ENCODE measurements at places on chromosomes 2 and 18.

GRCh38 chr2:178513876-178514275 is 33.6 kb downstream of the PLEKHA3 start:
- DNase-seq, result no peak

GRCh38 chr2:27024188-27024587 is 8.6 kb upstream of the TMEM214 start:
- DNase-seq, result no peak

- DNase-seq, result no peak
Observed at GRCh38 chr2:45774688-45775244, 123.3 kb downstream of the PRKCE start.

DNA sequence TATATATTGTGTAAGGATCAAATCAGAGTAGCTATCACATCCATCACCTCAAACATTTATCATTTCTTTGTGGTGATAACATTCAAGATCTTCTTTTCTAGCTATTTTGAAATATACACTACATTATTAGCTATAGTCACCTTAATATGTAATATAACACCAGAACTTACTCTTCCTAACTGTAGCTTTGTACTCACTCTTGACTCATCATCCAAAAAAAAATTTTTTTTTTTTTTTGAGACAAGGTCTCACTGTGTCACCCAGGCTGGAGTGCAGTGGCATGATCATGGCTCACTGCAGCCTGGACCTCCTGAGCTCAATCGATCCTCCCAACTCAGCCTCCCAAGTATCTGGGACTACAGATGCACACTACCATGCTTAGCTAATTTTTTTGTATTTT is 153.3 kb downstream of the EML6 start:
- no peak for DNase-seq

GRCh38 chr18:11520536-11520935 is 88.9 kb upstream of the SLC35G4 start:
- DNase-seq, result no peak

DNA sequence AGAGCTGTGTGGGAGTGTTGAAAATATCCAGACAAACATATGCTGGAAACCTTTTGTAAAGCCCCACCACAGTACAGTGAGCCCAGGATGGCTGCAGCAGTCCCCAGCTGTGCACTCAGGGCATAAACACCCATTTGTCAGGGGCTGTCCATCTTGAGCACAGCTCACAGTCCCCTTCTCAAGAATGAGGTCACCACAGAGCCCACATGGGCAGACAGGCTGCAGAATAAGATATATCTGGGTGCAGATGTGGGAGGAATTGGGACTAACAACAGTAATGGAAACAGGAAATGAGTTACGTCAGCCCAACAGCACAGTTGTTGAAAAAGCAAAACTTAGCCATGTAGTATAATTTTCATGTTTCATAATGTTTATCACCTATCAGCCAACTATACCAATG is 219.6 kb downstream of the ETAA1 start:
- no peak for DNase-seq

DNA sequence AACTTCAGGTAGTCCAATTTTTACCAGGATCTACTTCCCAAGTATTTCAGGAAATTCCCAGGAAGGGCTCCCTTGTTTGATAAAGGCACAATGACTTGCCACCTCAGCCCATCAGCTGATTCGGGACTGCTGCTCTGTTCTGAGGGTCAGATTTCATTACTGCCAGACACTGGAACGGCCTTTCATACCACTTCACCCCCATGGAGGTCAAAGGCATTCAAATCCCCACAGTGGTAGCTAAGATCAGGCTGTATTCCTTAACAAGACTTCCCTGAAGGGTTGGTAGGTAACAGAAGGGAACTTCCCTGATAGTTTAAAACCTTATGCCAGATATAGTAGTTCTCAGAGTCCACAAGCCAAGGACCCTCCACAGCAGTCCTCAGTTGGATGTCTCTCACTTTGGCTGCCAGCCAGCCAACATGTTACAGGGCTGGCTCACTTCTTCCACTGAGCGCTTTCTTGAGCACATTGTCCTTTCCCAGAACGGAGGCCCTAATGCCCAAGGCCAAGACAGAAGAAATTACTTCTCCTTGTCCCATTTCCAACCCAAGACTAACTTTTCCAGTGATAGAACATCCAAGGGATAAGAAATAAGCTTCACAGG is 40.0 kb upstream of the GLS start:
- DNase-seq, result no peak

- DNase-seq, result no peak
Observed at GRCh38 chr2:159042115-159042850, 73.8 kb downstream of the TANC1 start.

GRCh38 chr18:59728816-59729215 is 31.6 kb upstream of the CCBE1 start:
- DNase-seq, result no peak

- no peak for DNase-seq
Observed at GRCh38 chr2:167924556-167924955, 322.8 kb downstream of the STK39 start.

GRCh38 chr18:33239298-33239697 is 201.2 kb downstream of the CCDC178 start:
- DNase-seq, result no peak

DNA sequence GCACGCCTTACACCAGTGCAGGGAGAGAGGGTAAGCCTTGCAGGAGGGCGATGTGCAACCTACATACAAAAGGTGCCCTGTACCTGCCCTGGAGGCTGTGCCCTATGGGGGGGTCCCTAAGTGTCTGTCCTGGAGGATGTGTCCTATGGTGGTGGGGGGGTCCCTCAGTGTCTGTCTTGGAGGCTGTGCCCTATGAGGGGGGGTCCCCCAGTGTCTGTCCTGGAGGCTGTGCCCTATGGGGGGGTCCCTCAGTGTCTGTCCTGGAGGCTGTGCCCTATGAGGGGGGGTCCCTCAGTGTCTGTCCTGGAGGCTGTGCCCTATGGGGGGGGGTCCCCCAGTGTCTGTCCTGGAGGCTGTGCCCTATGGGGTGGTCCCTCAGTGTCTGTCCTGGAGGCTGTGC is 216.6 kb downstream of the HDAC4 start:
- DNase-seq, result peak; percentile 23

GRCh38 chr2:238745997-238746396 is 101.9 kb upstream of the TWIST2 start:
- no peak for DNase-seq

DNA sequence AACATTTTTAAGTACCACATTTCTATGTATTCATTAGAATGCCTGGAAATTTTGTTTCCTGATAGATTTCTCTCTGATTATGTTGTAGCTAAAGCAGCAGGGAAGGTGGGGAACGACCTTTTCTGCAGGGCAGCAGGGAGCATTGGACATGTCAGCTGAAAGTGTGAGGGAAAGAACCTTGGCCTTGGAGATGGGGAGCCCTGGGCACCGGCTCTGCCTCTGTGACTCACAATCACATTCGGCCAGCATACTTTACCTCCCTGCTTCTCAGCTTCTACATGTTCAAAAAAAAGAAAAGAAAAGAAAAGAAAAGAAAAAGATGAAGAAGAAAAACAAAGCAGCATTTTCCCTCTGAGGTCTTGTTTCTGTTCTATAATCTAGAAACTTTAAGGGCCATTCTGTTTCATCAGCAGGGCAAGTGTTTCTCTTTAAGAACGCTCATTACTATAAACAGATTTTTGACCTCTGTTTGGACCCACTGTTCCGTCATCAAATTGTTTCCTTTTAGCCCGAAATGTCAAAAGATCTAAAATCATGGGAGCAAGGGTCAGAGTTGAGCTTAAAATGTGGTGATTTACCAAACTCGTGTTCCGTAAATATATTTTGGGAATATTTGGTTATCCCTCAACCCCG is 27.9 kb downstream of the SETBP1 start:
- no peak for DNase-seq

DNA sequence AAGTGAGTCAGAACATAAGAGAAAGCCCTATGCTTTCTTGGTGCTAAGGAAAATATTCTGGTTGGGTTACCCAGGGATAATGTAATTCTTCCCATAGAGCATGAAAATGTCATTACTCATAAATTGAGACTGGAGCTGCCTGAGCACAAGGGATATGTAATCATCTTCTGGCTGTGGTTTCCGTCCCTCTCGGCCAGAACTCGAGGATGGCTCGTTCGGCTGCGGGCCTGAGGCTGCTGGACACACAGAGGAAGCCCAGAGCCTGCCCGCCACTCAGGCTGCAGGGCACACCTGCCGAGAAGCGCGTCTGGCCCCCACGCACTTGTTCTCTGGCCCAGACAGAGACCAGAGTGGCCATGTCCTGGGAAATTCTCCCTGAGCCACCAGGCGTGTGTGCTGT is 104.9 kb downstream of the ASAP2 start:
- DNase-seq, result peak; percentile 77

GRCh38 chr2:202171241-202171825 is 67.1 kb downstream of the SUMO1 start:
- no peak for DNase-seq

DNA sequence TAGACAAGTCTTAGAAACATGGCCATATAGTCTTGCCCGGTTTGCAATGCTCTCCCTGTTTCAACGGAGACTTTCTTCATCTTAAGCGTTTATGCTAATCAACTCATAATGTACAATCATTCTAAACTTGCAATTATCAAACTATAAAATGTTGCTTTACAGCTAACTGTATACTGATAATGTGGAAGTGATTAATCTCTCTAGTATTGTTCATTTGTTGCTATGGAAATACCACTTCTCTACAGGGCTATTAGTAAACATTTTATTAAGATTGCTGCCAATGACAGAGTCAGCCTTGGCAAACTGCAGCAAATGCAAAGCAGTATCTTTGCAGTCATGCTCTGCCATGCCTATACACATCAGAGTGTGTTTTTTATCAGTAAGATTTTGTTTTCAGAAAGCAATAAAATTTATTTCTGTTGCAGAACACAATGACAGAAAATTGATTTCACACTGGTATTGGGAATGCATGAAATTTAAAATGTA is 1201.8 kb upstream of the CDH2 start:
- DNase-seq, result no peak

DNA sequence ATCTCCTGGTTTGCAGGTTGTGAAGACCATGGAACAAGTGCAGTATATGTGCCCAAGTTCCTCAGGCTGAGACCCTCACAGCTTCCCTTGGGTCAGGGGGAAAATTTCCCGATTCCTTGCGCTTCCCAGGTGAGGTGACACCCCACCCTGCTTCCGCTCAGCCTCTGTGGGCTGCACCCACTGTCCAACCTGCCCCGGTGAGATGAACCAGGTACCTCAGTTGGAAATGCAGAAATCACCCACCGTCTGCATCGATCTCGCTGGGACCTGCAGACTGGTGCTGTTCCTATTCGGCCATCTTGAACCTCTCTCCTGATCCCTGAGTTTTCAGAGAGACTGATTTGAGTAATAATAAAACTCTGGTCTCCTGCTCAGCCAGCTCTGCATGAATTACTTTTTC is 30.6 kb downstream of the CHCHD5 start:
- no peak for DNase-seq

DNA sequence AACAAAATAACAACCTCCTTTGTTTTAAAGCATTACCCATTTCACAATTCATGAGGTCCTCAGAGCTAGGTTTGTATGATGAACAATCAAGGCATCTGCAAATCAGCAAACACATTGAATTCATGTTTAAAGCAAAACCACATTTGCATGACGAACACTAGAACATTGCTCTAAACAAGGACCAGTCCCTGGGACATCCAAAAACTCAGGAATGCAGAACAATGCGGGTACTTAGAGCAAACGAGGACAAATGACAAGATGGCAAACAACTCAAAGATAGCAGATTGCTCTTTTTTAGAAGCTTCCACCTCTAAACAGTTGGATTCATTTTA is 45.7 kb upstream of the RALBP1 start:
- no peak for DNase-seq

DNA sequence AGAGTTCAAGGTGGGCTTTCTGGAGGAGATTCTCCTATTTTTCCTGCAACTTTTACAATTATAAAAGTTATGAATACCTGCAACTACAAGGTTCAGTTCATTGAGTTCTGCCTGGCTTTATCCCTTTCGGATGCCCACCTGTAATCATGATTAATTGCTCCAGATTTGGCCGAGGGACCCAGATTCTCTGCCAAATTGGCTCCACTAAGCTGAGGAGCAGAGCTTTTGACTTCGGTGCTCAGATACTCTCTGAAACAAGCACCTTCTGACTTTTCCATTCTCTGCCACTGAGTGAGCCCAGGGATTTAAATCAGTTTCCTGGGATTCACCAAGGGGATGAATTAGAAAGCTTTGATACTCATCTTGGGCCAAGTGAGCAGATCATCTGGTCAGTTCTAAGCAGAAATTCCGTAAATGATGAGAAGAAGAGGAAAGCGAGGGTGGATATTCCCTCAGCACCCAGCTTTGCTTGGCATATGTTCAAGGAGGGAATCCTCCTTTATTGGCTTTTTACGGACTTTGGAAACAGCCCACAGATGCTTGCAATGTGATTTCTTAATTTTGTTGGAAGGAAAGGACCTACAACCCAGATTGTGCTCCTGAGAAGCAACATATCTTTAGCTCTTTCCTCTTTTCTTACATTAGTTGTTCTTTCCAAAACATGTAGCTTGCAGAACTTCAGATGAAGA is 179.2 kb downstream of the SETBP1 start:
- DNase-seq, result no peak

GRCh38 chr2:12507295-12507694 is 209.4 kb upstream of the TRIB2 start:
- no peak for DNase-seq

GRCh38 chr2:179793902-179794301 is 67.5 kb downstream of the ZNF385B start:
- DNase-seq, result no peak

GRCh38 chr2:174112073-174112472 is 136.3 kb downstream of the OLA1 start:
- no peak for DNase-seq

DNA sequence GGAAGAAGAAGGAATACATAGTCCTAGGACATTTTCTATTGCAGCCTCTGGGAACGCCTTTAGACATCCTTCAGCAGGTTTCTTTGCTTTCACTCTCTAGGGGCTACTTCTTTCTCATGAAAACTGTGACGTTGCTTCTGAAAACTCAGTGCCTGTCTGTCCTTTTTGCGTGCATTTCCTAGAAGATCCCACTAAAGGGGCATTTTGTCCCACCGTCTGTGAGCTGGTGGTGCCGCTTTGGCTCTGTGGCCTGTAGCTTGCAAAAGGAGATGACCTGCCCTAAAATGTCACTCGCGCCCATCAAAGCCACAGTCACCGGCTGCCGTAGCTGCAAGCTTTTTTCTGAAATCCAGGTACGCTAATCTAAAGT is 579 bp downstream of the STAT4 start:
- no peak for DNase-seq

DNA sequence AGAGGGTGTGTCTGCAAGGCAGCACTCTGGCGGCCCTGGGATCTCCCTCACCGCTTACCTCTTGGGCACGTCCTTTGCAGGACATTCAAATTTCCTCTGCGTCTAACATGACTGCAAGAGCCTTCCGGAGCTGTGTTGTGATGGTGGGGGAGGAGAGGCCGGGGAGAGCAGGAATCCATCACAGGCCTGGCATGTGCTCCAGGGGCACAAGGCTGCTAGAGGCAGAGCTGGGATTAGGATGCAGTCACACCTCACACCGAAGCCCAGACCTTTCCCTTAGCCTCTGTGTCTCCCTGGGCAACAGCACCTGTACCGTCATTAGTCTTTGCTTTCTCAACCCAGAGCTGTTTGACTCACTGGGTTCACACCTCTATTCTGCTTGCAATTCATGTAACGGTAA is 111.3 kb downstream of the CMPK2 start:
- DNase-seq, result no peak

- no peak for DNase-seq
Observed at GRCh38 chr2:160194351-160194750, 5.7 kb downstream of the ITGB6 start.

- DNase-seq, result no peak
Observed at GRCh38 chr18:50287028-50287440, 458 bp downstream of the CXXC1 start.
